ENCODE measurements at places on chromosomes 7 and 10.

DNA sequence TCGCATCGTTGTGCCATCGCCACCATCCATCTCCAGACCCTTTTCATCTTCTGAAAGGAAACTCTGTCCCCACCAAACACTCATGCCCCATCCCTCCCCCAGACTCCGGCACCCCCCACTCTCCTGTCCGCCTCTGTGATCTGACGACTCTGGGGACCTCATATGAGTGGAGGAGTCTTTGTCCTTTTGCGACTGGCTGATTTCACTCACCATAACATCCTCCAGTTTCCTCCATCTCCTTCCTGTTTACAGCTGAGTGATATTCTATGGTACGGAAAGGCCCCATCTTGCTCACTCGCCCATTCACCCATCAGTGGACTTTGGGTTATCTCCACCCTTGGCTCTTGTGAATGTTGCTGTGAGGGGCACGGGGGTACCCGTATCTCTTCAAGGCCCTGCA is 11.8 kb upstream of the INSIG1 start:
- no peak for DNase-seq

- no peak for DNase-seq
Observed at GRCh38 chr10:67868132-67868531, 16.3 kb upstream of the SIRT1 start.

GRCh38 chr7:93375603-93376002 is 143.4 kb downstream of the VPS50 start:
- DNase-seq = no peak

GRCh38 chr7:18177815-18178660 is 150.4 kb upstream of the PRPS1L1 start:
- no peak for DNase-seq
